ENCODE measurements at places on chromosomes 5 and 9. TPM values are rescaled to one million over a fixed set of nuclear protein-coding genes. Genes with fewer than 3 reads are reported as not detected.

The HMCN2 gene
- total RNA-seq: 0.06 TPM

The NSA2 gene
- total RNA-seq: 118 TPM

The SMIM33 gene
- total RNA-seq: not detected

The ABO gene
- total RNA-seq: not detected

The TAS2R1 gene
- not detected for total RNA-seq

The C5orf58 gene
- not detected for total RNA-seq

The LHX6 gene
- total RNA-seq: 0.61 TPM

The PCDHGA7 gene
- total RNA-seq: 1.0 TPM

The FRMD3 gene
- 2.9 TPM for total RNA-seq

The ACSL6 gene
- 0.03 TPM for total RNA-seq

The SPEF2 gene
- 2.3 TPM for total RNA-seq

The ECSCR gene
- total RNA-seq: not detected

The TESK1 gene
- 30.9 TPM for total RNA-seq

The SLC45A2 gene
- 0.05 TPM for total RNA-seq

The CARTPT gene
- total RNA-seq: not detected

The GADD45G gene
- 0.46 TPM for total RNA-seq

The ANKRD33B gene
- total RNA-seq: 10.8 TPM

The BSPRY gene
- total RNA-seq: 0.08 TPM

The BTNL8 gene
- total RNA-seq: not detected

The CCNO gene
- total RNA-seq: 9.6 TPM

The SLC35D2 gene
- 18.8 TPM for total RNA-seq

The TMC1 gene
- not detected for total RNA-seq

The HOMER1 gene
- 7.0 TPM for total RNA-seq

The GRIA1 gene
- total RNA-seq: not detected

The SPOCK1 gene
- total RNA-seq: 14.2 TPM

The TBCA gene
- total RNA-seq: 316 TPM

The GMCL2 gene
- not detected for total RNA-seq

The TNFAIP8 gene
- total RNA-seq: 21.4 TPM

The SFXN1 gene
- 94.2 TPM for total RNA-seq

The CCNB1 gene
- 283 TPM for total RNA-seq

The ANGPTL2 gene
- not detected for total RNA-seq

The CDC23 gene
- total RNA-seq: 23.7 TPM

The CFAP90 gene
- 0.59 TPM for total RNA-seq

Data from A549 treated with CORT108297 at 1 μM for 4 hours (cell line).